Hematopoietic multipotent progenitor cell treated with erythropoietin and hydrocortisone succinate and interleukin-3 and kit ligand, for 17 days (in vitro differentiated cells): ENCODE measurements at places on chromosomes 4 and X.

- no peak for DNase-seq
Measured at GRCh38 chr4:48566034-48566384, 76.0 kb downstream of the ZAR1 start.

DNA sequence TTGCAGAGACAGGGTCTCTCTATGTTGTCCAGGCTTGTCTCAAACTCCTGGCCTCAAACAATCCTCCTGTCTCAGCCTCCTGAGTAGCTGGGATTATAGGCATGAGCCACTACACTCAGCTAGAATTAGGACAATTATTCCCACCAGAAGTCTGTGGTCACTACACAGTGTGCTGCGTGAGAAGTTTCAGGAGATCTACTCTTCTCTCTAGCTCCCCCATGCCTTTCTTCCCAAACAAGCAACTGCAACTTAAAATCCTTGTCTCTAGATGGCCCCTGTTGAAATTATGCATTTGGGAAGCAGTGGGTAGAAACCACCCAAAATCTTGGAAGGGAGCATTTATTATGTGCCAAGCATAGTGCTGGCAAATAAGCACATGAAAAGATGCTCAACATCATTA lies 21.1 kb upstream of the MAP7D3 start:
- DNase-seq: no peak

DNA sequence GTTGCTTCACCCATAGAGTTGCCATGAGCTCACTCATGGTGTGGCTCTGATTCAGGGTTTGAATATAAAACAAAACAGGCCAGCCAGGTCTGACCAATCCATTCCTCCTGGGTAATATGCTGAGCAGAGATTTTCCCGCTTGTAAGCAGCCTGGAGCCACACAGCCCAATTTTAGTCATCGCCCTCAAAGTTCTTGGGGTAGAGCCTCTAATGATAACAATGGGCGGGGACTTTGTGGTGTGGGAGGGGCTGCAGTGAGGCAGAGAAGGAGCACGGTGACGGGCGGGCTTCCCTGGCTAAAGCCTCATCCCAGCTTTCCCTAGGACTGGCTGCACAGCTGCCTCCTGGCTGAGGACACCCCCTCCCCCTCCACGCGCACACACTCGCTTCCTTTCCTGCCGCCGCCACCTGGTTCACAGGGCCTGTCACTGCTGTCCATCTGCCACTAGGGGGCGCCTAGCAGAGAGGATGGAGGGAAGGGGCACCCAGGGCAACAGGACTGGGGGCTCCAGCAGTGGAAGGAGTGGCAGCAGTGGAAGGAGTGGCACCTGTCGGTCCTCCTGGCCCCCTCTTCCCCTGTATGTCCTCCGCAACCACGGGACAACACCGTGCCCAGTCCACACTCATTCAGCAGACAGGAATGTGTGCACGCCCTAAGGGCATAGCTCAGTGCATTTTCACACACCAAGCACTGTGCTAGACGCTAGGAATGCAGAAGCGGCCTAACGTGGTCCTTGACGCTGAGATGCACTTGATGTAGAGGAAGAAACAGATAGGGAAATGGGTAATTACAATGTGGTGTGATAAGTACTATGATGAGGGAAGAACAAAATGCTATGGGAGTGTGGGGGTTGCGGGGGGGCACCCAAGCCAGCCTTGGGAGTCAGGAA lies 26.8 kb downstream of the PRPS1 start:
- peak; percentile 71 for DNase-seq

GRCh38 chr4:103934178-103934789 lies 214.5 kb upstream of the TACR3 start:
- peak; percentile 62 for DNase-seq

- no peak for DNase-seq
Measured at GRCh38 chr4:10529291-10530136, 72.3 kb upstream of the ZNF518B start.

- DNase-seq: no peak
Measured at GRCh38 chrX:150499240-150499639, 69.2 kb upstream of the MTM1 start.

GRCh38 chr4:103892586-103892985 lies 172.8 kb upstream of the TACR3 start:
- DNase-seq: no peak

DNA sequence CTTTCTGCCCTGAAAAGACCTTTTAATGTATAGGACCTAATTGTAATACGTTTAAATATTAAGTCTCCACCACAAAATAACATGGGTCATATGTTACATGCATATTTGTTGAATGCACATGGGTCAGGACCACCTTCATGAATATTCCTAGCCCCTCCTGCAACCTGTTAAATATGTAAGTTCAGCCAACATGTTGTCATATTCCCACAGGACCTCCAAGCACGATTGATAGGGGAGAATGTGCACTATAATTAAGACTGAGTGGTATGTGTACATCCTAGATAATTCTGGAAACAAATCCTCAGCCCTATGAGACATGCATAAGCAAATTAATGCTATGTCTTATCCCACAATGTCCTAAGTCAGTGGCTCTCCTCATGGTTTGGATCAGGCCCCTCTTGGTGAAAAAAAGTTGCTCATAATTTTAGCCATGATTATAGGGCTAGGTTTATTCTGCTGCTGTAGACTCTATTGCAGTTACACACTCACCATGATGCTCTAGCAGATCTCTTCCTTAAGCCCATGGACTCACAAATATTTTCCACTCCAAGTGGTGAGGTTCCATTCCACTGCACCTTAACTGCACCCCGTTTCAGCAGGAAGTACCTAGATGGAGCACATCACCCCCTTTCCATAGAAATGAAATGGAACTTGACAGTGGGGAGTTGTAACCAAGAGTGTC lies 10.2 kb downstream of the TIGD2 start:
- no peak for DNase-seq

- DNase-seq: no peak
Measured at GRCh38 chr4:124152132-124152531, 560.4 kb downstream of the ANKRD50 start.

GRCh38 chr4:153210727-153211126 lies 6.5 kb downstream of the TRIM2 start:
- no peak for DNase-seq

DNA sequence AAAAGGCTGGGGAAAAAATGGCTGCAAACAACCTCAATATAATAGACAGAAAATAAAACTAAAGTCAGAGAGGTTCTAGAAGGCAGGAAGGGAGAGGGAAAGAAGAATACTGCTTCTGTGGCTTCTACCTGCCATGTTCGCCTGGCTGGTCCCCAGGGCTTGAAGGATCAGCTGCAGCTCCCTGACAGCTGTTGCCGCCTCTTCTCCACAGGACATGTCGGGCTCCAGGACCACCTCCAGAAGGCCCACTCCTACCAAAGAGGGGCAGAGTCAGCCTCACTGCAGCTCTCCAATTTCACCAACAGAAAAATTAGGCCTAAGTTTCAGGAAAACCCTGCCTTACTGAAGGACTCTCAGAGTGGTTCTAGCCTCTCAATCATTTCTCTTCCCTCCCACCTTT lies 44.9 kb downstream of the GATB start:
- DNase-seq: no peak

DNA sequence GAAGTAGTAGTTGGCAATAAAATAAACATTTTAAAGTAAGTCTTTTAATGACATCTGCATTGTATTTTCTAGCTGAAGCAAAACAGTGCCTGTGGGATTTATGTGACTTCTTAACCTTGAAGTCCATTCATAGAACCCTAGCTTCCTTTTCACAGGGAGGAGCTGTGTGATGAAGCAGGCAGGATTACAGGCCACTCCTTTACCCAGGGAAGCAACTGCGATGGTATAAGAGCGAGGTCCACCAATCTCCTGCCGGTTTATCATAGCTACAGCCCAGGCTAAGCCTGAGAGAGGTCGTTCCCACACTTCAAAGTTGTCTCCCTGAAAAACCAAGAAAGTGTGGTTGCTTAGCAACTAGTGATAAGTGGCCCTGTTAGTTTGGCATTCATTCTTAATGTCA lies 7.0 kb downstream of the RPL36A start:
- no peak for DNase-seq

DNA sequence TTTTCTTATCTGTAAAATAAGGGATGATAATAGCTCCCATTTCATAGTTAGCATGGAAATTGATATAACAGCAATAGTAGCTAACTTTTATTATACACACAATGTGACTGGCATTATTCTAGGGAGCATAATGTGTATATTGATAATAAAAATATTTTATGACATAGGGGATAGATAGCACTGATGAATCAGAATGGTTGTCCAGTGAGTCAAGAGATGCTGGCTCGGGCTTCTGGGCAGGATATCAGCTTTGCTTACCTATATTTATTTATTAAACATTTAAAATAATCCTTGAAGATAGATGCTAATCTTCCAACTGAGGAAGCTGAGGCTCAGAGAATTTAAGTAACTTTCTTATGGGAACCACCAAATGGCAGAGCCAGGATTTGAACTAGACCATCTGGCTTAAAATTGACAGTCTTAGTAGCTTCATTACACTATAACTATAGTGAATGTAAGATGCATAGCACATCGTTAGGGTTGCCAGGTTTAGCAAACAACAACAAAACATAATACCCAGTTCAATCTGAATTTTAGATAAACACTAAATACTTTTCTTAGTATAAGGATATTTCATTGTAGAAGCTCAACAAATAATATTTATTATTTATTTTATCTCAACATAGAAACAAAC lies 2.7 kb downstream of the AFP start:
- DNase-seq: no peak

DNA sequence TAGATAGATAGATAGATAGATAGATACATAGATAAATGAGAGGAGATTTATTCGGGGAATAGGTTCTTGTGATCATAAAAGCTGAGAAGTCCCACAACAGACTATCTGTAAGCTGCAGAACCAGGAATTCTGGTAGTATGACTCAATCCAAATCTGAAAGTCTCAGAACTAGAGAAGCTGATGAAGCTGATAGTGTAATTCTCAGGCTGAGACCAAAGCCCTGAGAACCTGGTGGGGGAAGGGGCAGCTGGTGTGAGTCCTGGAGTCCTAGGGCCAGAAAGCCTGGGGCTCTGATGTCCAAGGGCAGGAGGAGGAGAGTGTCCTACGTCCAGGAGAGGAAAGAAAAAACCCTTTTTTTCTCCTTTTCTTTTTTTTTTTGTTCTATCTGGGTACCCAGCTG lies 8.0 kb upstream of the BANK1 start:
- DNase-seq: no peak

- DNase-seq: no peak
Measured at GRCh38 chr4:176675810-176676209, 116.9 kb downstream of the VEGFC start.

DNA sequence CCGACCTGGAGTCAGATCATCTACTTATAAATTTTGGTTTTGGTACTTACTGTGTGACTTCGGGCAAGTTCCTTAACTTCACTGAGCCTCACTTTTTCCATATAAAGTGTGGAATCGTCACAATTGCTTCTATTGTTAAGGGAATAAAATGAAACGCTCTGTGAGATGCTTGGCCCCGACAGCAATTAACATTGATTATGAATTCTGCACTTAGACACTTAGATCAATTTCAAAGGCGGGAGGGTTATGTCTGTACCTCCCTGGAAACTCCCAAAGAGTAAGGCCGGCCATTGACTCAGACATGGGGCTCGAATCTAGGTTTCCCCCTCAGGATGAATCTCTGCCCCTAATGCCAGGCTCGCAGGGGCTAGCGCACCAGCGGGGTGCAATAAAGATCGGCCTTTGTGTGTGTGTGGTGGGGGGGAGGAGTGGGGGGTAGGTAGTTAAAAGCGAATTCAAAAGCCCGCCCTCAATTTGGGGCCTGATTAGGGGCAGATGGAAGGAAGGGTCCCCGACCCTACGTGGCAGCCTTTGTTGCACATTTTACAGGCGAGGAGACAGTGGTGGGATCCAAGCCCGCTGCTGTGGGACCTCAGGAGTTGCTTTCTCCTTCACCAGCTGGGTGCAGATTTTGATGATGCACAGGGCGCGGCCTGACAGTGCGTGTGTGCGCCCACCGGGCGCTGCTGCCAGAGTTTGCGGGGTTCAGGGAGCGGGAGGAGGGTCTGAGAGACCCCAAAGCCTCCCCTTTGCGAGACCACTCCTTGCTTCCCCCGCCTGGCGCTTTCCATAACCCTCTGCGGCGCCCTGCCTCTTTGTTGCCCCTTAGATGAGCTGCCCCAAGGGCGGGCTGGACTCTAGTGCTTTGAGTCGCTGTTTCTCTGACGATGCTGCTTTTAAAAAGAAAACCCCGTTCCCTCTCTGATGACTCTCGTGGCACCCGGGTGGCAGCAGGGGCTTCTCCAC lies 9.6 kb downstream of the MSX1 start:
- DNase-seq: no peak

DNA sequence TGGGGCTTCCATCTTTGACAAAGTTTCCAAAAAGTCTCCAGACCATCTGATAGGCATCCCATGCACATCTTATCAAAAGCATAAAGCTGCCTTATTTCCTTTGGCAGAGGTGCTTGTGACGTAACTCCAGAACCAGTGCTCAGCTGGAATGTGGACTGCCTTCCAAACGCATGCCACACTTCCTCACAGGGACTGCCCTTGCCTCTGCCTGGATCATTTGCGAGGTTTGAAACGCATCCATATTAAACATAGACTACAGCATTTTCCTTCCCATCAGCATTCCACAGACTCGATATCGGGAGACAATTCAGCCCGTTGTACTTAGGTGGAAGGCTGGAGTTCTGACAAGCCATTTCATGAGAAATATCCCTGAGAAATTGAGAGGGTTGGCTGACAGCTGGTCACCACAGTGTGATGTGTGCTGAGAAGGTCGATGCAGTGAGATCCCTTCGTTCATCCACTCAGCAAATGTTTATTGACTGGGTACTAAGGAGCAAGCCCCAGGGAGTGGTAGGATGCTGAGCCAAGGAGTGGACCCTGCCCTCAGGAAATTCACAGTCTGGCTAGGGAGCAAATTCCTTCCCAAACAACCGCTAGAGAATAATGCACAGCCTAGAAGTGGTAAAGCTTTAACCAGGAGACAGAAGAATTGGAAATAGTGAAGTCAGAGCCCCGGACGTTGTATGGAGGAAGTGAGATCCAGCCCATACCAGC lies 376.0 kb downstream of the BCOR start:
- DNase-seq: no peak

DNA sequence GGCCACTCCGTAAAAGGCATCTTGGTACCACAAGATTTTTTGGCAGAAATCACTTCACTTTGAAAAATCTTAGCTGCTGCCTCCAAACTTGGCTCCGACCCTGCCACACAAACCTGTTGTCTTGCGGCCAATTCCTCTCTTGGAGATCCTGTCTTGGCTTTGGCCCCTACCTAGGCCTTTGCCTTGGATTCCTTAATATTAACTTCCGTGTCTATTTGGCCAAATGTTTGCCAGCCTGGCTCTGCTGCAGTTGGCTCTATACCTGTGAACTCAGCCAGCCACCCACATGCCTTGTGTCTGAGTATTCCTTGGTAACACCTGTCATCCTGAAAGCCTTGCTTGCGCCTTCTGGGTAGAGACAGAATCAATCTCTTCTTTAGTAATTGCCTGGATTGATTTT lies 12.5 kb downstream of the GRXCR1 start:
- DNase-seq: no peak

DNA sequence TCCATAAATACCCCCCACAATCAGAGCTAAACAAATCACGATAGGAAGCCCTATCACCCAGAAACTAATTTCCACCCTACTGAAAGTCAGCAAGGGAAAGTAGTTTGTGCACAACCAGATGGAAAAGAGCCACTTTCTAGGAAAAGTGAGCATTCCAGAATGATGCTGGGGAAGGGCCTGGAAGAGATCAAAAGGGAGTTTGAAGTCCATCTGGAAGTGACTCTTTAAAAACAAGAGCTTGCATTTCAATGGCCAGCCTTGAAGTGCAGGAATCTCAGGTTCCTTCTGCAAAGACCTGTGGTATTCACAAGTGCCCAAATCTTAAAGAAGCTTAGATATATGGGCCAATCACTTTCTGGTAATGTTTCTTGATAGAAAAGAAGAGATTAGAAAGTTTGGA lies 97.0 kb upstream of the LDB2 start:
- DNase-seq: no peak
